ENCODE measurements at places on chromosomes 6 and 20.

- no peak for DNase-seq
These were observed 12.0 kb downstream of the CD83 start for GRCh38 chr6:14129575-14129974.

- DNase-seq = no peak
These were observed 107.3 kb downstream of the SYCP2 start for GRCh38 chr20:59825944-59826759.

- DNase-seq = no peak
These were observed 59.2 kb upstream of the TINAG start for GRCh38 chr6:54248994-54249393.

- no peak for DNase-seq
These were observed 215.8 kb downstream of the UTRN start for GRCh38 chr6:144500892-144501291.

- DNase-seq = no peak
These were observed 23.0 kb upstream of the FAM8A1 start for GRCh38 chr6:17577059-17577458.

DNA sequence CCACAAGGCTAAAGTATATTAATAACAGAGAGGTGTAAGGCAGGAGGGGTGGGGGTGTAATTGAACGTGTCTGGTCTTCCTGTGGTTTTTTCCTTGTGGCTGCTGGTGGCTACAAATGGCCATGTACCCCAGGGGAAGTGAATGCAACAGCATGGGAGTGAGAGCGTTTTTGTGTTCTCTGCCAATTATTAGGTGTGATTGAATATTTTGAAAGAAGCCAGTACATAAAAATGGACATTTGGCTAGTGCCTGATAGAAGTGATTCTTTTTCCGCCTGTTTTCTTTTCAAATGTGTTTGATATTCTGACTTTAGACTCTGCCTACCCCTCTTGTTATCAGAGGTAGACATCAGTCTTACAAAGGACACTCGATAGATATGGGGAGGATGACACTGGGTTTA, 141.3 kb downstream of the PRL start:
- no peak for DNase-seq

- DNase-seq = no peak
These were observed 20.2 kb upstream of the NAA20 start for GRCh38 chr20:19996917-19997316.

All from stimulated activated CD4-positive, alpha-beta T cell treated with anti-CD3 and anti-CD28 coated beads, Interleukin-4, amount 100 ng/mL, for 48 hours (primary cell).